Activated naive CD8-positive, alpha-beta T cell treated with anti-CD3 and anti-CD28 coated beads, Interleukin-2, amount 10 ng/mL, durations not matched to agents 7 days and 5 days (primary cell): ENCODE measurements at places on chromosomes 4 and X. TPM values are rescaled to one million over a fixed set of nuclear protein-coding genes. Genes with fewer than 3 reads are reported as not detected.

- no peaks in the 10 kb centered on the region for H3K27me3 ChIP-seq
- H3K4me3 ChIP-seq: no peak overlapping the region
- H3K4me1 ChIP-seq: peaks cover 19% of the 10 kb centered on the region
Observed at GRCh38 chr4:173177232-173177631, 8.6 kb downstream of the GALNT7 start.

GRCh38 chr4:173386751-173387150, 12.2 kb downstream of the SCRG1 start:
- H3K4me1 ChIP-seq: no peaks in the 10 kb centered on the region
- H3K36me3 ChIP-seq: peaks cover 2% of the 10 kb centered on the region
- H3K27me3 ChIP-seq: peaks cover 13% of the 10 kb centered on the region
- no peak overlapping the region for H3K27ac ChIP-seq

DNA sequence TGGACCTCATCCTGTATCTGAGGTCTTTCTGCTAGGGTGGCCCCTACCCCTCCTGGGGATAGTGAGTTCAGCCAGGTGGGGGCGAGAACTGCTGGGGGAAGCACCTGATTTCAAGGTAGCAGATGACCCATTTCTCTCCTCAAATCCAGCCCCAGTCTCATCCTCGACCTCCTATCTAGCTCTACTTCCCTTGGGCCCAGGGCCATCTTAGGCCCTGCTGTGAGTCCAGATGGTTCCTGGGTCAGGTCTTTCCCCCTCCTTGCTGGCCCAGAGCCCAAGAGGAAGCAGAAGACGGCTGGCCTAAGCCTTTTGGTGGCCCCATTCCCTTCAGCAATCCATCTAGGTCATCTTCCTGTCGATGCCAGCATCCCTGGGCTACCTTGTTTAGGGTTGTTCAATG, 3.3 kb downstream of the CDK16 start:
- no peak overlapping the region for H3K27ac ChIP-seq
- DNase-seq: no peak
- peaks cover 28% of the 10 kb centered on the region for H3K4me1 ChIP-seq
- H3K27me3 ChIP-seq: no peaks in the 10 kb centered on the region
- no peak overlapping the region for H3K4me3 ChIP-seq

DNA sequence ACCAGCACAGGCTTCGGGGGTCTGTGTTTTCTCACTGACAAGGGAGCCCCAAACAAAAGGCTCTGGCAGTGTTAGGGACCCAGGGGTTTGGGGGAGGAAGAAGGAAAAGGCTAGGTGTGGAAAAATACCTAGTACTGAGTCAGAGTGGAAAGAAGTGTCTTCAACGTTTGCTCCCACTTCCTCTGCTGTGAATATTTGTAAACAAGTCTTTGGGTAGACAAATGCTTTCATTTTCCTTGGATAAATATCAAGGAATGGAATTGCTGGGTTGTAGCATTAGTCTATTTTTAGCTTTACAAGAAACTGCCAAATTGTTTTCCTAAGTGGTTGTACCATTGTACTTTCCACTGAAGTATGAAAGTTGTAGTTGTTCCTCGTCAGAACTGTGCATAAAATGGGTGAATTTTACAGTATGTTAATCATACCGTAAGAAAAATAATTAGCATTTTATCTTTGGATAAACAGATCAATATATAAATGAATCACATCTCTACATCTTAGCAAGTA, 17.4 kb downstream of the COL4A5 start:
- no peak for DNase-seq
- H3K27ac ChIP-seq: no peak overlapping the region
- H3K4me3 ChIP-seq: no peak overlapping the region
- H3K36me3 ChIP-seq: no peaks in the 10 kb centered on the region
- no peaks in the 10 kb centered on the region for H3K4me1 ChIP-seq

PABPC5 gene
- total RNA-seq: not detected

CABS1 gene
- not detected for total RNA-seq

DNA sequence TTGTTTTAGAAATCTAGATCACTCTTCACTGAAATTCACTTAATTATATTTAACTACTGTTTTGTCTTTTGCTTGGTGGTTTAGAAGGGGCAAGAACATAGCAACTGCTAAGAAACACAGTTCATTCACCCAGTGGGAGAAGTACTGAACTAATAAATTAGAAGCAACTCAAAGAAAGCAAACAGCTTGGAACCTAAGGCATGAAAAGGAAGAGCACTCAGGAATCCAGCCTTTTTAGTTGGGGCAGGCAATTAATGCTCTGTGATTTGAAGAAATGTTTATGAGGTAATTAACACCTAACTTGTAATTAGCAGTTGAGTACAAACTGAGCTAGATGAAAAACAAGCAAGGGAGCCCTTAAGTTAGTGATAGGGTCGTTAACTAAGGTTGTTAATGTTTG, 22.8 kb downstream of the SEPTIN11 start:
- H3K4me3 ChIP-seq: no peak overlapping the region
- H3K27ac ChIP-seq: no peak overlapping the region
- no peak for DNase-seq
- no peaks in the 10 kb centered on the region for H3K27me3 ChIP-seq
- H3K36me3 ChIP-seq: peaks cover 18% of the 10 kb centered on the region

- H3K27me3 ChIP-seq: no peaks in the 10 kb centered on the region
- H3K27ac ChIP-seq: no peak overlapping the region
- peaks cover 1% of the 10 kb centered on the region for H3K4me1 ChIP-seq
- H3K36me3 ChIP-seq: no peaks in the 10 kb centered on the region
- DNase-seq: no peak
Observed at GRCh38 chr4:173013232-173013930, 155.2 kb upstream of the GALNT7 start.

MAGEA2 gene
- not detected for total RNA-seq

DNA sequence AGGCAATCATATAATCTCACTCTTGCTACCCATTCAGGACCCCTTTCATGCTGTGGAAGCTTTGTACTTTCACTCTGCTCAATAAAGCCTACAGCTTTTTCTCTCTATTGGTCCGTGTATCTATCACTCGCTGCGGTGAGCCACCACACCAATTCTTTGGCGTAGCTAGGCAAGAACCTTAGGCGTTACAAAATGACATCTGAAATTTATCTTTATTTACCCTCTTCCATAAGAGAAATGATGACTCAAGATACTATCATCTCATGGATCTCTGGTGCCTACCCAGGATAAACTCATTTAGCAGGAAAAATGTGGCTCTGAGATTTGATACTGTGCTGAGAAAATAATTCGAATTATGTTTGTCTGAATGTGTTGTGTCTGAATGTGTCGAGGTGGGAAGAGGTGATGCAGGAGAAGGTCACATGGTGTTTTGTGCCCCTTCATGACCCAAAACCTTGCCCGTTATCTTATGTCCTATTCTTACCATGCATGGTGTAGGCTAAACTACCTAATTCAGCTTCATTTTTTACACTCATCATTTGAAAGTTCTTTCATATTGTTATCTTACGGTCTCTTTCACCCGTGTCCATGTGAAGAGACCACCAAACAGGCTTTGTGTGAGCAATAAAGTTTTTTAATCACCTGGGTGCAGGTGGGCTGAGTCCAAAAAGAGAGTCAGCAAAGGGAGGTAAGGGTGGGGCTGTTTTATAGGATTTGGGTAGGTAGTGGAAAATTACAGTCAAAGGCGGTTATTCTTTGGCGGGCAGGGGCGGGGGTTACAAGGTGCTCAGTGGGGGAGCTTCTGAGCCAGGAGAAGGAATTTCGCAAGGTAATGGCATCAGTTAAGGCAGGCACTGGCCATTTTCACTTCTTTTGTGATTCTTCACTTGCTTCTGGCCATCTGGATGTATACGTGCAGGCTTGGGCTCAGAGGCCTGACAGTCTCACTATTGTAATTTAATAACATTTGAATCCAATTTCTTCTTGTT, 41.6 kb upstream of the GIMD1 start:
- H3K27me3 ChIP-seq: no peaks in the 10 kb centered on the region
- no peak for DNase-seq
- H3K4me1 ChIP-seq: no peaks in the 10 kb centered on the region
- no peak overlapping the region for H3K4me3 ChIP-seq
- H3K27ac ChIP-seq: no peak overlapping the region

DNA sequence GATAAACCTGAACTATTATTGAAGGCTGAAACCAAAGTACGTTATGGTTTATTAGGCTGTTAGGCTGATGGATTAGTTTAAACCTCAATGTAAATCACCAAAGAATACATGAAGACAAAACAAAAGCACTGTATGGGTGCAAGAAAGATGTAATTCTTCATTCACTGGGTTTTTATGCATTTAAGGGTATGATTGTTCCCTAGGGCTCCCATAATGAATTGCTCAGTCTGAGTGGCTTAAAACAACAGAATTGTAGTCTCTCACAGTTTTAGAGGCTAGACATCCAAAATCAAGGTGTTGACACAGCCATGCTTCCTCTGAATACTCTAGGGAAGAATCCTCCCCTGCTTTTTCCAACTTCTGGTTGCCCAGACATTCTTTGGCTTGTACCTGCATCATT, 222.8 kb downstream of the TENM3 start:
- H3K36me3 ChIP-seq: no peaks in the 10 kb centered on the region
- H3K4me3 ChIP-seq: no peak overlapping the region
- H3K4me1 ChIP-seq: no peaks in the 10 kb centered on the region
- H3K27me3 ChIP-seq: peaks cover 6% of the 10 kb centered on the region
- no peak for DNase-seq

DNA sequence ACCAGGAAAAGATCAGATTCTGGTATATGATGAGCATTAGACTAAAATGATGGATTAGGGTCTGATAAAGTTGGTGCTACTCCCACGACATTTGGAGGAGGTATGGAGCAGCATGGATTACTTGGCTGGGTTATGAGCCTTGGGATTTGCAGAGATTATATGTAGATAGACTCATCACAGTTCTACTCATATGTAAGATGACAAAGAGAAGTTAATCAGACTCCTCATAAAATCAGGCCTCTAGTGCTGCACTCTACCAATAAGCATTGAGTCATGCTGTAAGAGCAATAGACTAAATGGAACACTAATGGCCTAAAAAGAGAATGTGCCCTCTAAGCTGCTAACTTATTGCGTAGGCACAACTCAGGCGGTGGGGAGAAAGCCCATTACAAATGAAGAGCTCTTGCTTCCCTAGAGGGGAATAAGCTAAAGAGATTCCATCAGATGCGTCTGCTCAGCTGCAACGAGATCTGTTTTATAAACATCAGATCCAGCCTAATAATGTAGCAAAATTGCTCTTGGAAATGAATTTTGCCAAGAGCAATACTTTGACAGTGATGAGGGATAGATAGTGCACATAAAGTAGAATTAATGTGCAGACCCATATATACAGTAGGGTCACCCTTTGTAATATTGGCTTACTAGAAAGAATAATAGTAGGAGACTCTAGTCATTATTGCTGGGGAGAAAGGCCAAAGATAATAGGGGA, 17.5 kb downstream of the LIAS start:
- H3K36me3 ChIP-seq: peaks cover 7% of the 10 kb centered on the region
- no peaks in the 10 kb centered on the region for H3K27me3 ChIP-seq
- no peaks in the 10 kb centered on the region for H3K4me1 ChIP-seq
- no peak for DNase-seq

CTAG2 gene
- 21.0 TPM for total RNA-seq

GRCh38 chr4:7501873-7502272, 67.1 kb upstream of the PSAPL1 start:
- H3K27me3 ChIP-seq: peaks cover 3% of the 10 kb centered on the region
- H3K4me1 ChIP-seq: no peaks in the 10 kb centered on the region
- no peaks in the 10 kb centered on the region for H3K36me3 ChIP-seq
- no peak for DNase-seq

CPZ gene
- total RNA-seq: not detected

LGI2 gene
- not detected for total RNA-seq

- H3K27me3 ChIP-seq: no peaks in the 10 kb centered on the region
- H3K4me3 ChIP-seq: no peak overlapping the region
- H3K27ac ChIP-seq: no peak overlapping the region
- H3K36me3 ChIP-seq: no peaks in the 10 kb centered on the region
- DNase-seq: no peak
Observed at GRCh38 chrX:6849716-6850414, 297.6 kb upstream of the STS start.

CLIC2 gene
- total RNA-seq: 0.79 TPM

- H3K4me3 ChIP-seq: no peak overlapping the region
- peaks cover 2% of the 10 kb centered on the region for H3K27me3 ChIP-seq
- no peak overlapping the region for H3K27ac ChIP-seq
- DNase-seq: no peak
- H3K36me3 ChIP-seq: no peaks in the 10 kb centered on the region
Observed at GRCh38 chrX:11836284-11836683, 78.2 kb downstream of the MSL3 start.

TRO gene
- total RNA-seq: 3.9 TPM

DNA sequence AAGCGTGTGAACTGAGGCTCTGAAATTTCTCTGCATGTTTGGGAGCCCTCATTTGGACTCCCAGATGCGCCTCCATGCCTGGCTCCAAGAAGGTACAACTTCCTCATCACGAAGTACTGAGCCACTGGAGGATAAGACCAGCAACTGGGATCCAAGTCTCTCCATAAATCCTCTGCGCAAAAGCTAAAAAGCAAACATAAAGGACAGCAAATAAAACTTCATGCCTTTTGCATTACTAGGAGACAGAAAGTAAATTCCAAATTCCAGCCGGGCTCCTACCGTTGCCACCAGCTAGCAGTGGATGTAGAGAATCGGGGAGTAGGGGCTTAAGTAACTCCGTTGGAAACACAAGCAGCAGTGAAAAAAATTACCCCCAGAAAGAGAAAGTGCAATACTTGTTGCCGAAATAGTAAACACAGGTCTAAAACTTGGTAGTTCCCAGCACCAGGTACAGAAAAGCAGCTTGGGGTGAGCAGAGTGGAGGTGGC, 477.1 kb upstream of the TENM3 start:
- no peaks in the 10 kb centered on the region for H3K4me1 ChIP-seq
- H3K36me3 ChIP-seq: no peaks in the 10 kb centered on the region
- H3K4me3 ChIP-seq: no peak overlapping the region
- DNase-seq: no peak
- H3K27ac ChIP-seq: no peak overlapping the region

UGT8 gene
- 0.17 TPM for total RNA-seq

DNA sequence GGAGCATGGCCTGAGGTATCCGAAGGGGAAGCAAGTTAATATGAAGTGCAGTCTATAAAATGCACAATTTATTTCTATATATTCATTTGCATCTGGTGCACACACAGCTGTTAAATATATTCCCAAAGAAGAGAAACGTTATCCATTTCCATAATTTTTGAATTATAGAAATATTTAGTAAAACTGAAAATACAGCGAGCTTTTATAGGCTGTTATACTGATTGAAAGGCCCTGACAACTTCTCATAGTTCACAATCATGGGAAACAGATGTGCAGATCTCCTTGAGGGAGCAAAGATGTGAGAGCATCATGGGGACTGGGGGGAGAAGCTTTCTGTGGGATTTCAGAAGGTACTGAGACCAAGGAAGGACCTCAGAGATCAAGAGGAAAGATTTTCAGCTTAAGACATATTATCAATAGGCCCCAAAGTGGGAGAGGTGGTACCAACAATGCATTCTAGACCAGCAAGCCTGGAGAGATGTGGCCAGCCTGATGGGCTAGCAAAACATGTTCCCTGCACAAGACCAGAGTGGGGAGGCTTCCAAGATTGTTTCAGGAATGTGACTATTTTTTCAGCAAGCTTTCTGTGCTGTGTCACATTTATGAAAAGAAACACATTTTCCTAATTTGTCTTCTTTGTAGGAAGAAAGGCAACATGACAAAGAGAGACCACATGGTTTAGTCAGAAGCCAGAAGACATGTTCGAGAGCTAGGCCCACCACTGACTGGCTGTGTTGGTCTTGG, 256.0 kb upstream of the SFRP2 start:
- no peak for DNase-seq
- H3K27me3 ChIP-seq: peaks cover 7% of the 10 kb centered on the region
- H3K4me3 ChIP-seq: no peak overlapping the region
- no peaks in the 10 kb centered on the region for H3K36me3 ChIP-seq
- no peak overlapping the region for H3K27ac ChIP-seq
- no peaks in the 10 kb centered on the region for H3K4me1 ChIP-seq
